HCT116 (cell line): ENCODE measurements at places on chromosomes 6 and 20. TPM values are rescaled to one million over a fixed set of nuclear protein-coding genes. Genes with fewer than 3 reads are reported as not detected.

Gene SDCBP2
- 3.4 TPM for total RNA-seq

Gene DYNLRB1
- 106 TPM for total RNA-seq

- H3K27me3 ChIP-seq, result no peaks in the 10 kb centered on the region
- H3K27ac ChIP-seq, result no peak overlapping the region
- H3K4me3 ChIP-seq, result no peak overlapping the region
These were observed 5.8 kb downstream of the TNFRSF21 start for GRCh38 chr6:47303861-47304260.

DNA sequence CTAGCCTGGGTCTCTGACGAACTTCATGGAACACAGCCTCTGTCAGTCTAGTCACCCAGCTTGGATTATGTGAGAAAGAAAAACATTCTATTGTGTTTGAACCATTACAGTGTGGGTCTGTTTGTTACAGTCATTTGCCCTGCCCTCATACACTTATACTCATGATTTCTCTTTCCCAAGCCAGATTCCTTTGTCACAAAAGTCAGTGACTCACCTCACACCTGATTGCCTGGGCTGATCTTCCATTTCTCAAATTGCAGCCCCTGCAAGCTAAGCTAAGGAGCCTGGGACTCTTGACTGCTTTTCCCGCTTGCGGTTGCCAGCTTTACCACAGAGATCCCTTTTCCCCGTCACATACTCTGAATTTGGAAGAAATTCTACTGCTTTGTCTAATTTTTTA, 395.9 kb downstream of the SAMD5 start:
- H3K36me3 ChIP-seq, result no peaks in the 10 kb centered on the region
- no peaks in the 10 kb centered on the region for H3K4me1 ChIP-seq
- DNase-seq, result no peak
- H3K27me3 ChIP-seq, result no peaks in the 10 kb centered on the region

DNA sequence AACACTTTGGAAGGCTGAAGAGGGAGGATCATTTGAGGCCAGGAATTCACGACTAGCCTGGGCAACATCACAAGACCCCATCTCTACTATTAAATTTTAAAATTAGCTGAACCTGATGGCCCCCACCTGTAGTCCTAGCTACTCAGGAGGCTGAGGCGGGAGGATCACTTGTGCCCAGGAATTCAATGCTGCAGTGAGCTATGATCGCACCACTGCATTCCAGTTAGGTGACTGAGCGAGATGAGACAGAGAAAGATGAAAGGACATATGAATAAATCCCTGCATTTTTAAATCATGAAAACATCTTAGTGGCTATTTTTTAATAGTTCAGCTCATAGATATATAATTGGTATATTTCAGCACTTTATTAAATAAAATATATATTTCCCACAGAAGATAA, 93.8 kb downstream of the GPR63 start:
- H3K4me1 ChIP-seq, result peaks cover 4% of the 10 kb centered on the region; the same call in 1 of the 2 replicates
- no peaks in the 10 kb centered on the region for H3K36me3 ChIP-seq

Gene RGS17
- 3.9 TPM for total RNA-seq

- H3K27me3 ChIP-seq, result no peaks in the 10 kb centered on the region
- H3K4me1 ChIP-seq, result peaks cover 28% of the 10 kb centered on the region
- H3K4me3 ChIP-seq, result peak overlapping the region; percentile 65
- peak; percentile 76 for DNase-seq
These were observed 75.2 kb downstream of the OR2B2 start for GRCh38 chr6:27836783-27837624.

Gene HEY2
- total RNA-seq, result not detected
